Amygdala (tissue), 56 donors: ENCODE measurements at places on chromosomes 16 and 17.

- no peak for DNase-seq
Observed at GRCh38 chr16:61879-62281, 8.3 kb downstream of the SNRNP25 start.

DNA sequence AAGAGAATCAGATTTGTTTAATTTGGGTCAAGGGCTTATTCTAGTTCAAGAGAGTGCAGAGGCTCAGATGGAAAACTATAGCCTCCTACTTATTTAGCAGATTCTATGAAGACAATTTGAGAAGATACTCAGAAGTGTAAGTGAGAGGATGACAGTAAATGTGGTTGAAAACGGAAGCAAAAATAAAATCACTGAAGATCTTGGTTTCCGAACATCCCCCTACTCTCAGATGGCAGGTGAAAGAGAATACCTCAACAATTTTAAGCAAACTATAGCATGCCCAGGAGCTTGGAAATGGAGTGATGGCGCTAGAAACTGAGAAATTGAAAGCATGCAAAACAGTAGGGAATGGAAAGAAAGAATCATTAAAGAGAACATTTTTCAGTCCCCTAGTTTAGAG lies 705.5 kb upstream of the CDH8 start:
- DNase-seq: no peak

DNA sequence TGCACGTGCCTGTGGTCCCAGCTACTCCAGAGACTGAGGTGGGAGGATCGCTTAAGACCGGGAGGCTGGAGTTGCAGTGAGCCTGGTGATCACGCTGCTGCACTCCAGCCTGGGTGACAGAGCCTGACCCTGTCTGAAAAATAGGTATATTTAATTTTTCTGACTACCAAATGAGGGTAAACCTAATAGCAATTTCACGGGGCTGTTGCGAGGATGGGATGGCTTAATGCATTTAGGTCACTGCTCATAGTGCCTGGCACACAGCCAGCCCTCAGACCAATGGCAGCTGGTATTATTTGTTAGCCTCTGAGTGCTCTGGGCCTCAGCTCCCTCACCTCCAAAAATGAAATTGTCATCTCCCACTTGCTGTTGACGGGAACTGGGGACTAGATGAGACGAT lies 5.9 kb upstream of the CDIP1 start:
- no peak for DNase-seq

- DNase-seq: no peak
Observed at GRCh38 chr17:49218941-49219913, 8.7 kb downstream of the ABI3 start.
